Stimulated activated CD4-positive, alpha-beta T cell treated with anti-CD3 and anti-CD28 coated beads, Interleukin-15, amount 100 ng/mL, for 48 hours (primary cell): ENCODE measurements at places on chromosomes 11 and 22.

DNA sequence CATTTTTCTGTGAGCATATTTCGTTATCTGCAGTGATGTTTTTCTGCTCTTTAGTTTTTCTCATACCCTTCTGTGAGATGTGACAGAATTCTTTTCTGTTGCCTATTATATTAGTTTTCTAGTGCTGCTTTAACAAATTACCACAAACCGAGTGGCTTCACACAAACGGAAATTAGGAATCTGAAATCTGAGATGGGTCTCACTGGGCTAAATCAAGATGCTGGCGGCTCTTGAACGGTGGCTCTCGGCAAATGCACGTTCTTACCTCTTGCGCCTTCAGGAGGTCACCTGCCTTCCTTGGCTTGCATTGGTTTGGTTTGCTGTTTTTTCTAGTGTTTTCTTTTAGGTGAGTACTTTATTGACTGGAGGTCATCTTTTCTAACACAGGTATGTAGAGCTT is 13.0 kb downstream of the ZBED4 start:
- no peak for DNase-seq

DNA sequence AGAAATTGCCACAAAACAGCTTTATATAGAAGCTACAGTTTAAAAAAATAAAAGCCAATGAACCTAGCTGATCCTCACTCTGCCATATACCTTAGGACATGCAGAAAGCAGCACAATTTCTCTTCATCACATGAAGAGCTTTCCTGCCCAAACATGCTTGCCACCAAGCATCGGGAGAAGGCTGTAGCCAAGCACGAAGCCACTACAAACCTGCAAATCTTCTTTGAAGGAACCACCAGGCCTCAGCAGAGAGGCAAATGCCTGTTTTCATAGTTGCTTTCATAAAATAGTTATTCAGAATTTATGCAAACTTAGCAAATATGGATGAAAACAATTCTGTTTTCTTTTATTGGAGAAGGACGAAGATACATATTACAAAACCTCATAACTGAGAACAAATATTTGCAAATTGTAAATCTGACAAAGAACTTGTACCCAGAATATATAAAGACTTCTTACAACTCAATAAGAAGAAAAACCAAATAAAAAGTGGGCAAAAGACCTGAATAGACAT is 100.3 kb downstream of the RBFOX2 start:
- DNase-seq, result no peak

DNA sequence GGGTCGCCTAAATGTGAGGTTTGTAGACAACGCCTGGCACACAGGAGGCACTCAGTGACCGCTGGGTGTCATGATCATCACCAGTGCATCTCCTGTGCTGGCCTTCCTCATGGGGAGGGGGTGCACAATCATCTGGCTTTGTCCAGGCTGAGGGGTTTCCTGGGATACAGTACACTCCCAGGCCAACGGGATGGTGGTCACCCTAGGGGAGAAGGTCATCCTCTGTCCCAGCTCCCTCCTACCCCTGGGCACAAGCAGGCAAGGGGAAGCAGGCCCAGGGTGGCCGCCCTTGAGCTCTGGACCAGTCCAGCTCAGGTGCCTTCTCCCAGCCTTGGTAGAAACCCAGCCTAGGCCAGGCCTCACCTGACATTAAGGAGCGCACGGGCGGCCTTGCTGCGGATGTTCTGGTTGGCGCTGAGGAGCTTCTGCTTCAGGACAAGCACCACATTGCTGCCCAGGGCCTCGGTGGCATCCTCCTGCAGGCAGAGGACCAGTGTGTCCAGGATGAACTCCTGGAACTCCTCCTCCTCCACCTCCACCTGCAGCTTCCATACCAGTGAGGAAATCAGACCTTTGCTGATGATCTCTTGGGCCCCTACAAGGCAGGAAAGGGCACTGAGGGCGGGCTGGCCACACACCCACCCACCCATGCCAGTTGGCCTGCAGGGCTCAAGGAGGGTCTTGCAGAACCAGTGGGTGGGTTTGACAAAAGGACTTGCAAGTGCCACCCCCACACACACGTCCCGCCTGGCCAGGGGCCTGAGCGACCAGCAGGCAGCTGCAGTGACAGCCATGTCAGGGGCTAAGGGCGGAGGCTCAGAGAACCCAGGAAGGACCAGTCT is 6.6 kb upstream of the GNAZ start:
- DNase-seq, result no peak

GRCh38 chr11:80718611-80719291 is 1277.9 kb upstream of the TENM4 start:
- DNase-seq, result no peak

GRCh38 chr22:38874529-38875222 is 2.7 kb upstream of the CBX6 start:
- no peak for DNase-seq

GRCh38 chr11:34948696-34949095 is 32.3 kb downstream of the PDHX start:
- DNase-seq, result no peak
